Left ventricle myocardium inferior (tissue), 1 donor: ENCODE measurements at places on chromosomes 3 and 15. TPM values are rescaled to one million over a fixed set of nuclear protein-coding genes. Genes with fewer than 3 reads are reported as not detected.
A peak's percentile ranks its signal among the peaks of the same experiment; 100 is the strongest.

- DNase-seq: no peak
Observed at GRCh38 chr3:196774191-196774820, 34.6 kb downstream of the PAK2 start.

DNA sequence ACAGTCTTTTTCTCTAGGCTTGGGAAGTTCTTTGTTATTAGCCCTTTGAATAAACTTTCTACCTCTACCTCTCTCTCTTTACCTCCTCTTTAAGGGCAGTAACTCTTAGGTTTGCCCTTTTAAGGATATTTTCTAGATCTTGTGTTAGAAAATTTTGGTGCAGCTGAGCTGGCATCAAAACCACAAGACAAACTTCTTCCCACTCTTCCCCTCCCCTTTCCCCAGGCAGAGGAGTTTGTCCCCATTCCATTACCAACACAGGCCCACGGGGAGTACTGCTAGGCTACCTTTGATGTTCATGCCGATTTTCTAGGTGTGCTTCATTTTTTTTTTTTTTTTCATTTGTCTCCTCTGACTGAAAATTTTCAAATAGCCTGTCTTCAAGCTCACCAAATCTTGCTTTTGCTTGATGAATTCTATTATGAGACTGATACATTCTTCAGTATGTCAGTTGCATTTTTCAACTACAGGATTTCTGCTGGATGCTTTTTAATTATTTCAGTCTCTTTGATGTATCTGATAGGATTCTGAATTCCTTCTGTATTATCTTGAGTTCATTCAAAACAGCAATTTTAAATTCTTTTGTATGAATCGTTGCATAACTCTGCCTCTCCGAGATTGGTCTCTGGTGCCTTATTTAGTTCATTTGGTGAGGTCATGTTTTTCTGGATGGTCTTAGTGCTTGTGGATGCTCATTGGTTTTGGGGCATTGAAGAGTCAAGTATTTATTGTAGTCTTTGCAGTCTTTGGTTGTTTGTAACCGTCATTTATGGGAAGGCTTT, 112.0 kb downstream of the UBE2E2 start:
- DNase-seq: no peak

DNA sequence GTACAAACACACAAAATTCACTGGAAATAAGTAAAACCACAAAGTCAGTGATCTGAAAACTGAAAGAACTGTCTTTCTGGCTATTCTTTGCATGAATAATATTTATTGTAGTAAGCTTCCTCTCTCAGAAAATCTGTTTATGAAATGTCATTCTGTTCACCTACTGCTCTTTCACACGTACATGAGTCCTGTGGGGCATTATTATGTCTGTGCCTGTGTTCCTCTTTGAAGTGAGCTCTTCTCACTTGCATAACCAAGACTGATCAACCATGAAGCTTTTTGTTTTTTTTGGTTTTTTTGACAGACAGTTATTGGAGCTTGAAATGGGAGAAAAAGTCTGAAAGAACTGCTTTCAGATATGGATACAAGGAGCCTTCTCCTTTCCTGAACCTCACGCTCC, 195.8 kb downstream of the PLCH1 start:
- no peak for DNase-seq

GRCh38 chr15:40590667-40591050, 3.4 kb upstream of the KNL1 start:
- DNase-seq: no peak

DNA sequence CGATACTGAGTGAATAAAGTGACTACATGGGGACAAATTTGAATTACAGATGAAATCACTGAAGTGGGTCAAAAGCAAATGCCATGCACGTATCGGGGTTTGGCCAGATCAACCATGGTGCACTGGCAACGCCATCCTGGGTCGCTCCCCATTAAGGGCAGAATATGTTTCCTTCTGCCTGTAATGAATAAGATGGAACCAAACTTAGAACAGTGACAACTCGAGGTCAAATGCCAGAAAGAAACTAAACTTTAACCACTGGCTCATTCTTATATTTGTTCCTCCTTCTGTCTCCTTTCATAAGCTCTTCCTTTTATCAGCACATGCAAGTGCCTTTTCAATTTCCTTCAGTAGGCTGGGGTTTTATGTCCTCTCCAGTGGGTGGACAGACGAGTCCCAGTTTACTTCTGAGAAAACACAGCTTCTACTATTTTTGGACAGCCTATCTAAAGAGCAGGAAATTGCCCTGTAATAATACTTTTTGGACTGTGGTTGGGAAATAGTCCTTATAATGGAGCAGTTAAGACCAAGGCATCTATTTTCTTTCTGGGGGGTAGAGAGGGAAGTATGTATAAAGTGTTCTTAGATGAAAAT, 61.4 kb downstream of the WHAMM start:
- no peak for DNase-seq

DNA sequence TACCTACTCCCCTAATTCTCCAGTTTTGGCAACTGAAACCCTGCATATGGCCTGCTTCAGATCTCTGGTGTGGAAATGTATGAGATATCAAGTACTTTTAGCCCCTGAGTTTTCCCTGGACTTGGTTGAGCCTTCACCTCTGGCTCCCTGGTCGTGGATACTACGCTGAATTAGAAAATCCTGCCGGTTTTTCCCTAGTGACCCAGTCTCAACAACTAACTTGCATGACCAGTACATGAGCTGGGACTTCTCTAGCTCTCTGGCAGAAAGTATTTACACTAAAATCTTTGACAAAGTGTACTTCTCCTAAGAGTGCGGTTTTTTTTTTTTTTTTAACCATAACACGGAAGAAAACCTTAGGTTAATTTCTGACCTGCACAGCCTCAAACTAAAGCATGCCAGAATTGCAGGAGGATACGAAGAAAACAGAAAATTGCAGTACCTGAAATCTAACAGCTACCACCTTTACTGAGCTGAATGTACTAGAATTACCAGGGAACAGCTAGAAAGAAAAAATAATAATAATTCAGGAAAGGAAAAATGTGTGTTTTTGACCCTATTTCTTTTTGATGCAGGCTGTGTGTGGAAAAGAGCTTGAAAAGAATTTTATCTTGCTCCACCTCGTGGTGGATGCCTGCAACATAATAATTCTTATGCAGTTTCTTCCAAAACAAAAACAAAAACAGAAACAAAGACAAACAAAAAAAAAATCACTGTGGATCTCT, 165.6 kb downstream of the GMNC start:
- no peak for DNase-seq

DNA sequence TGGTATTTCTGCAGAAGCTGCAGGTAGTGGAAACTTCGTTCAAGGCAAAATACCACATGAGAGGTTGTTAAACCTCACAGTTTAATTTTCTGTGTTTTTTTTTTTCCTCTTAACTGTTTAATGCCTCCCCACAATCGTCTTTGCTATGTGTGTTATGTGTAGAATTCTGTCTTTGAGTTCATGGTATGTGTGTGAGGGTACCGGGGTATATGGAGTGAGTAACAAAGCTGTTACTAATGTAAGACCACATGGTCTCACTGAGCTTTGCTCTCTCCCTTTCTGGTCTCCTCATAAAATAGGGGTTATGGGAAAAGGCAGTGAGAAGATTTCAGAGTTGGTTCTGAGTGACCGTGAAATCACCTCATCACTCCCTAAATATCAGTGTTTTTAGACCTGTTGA, 143.6 kb downstream of the USP13 start:
- no peak for DNase-seq

GRCh38 chr3:425079-425478, 228.5 kb downstream of the CHL1 start:
- DNase-seq: no peak

DNA sequence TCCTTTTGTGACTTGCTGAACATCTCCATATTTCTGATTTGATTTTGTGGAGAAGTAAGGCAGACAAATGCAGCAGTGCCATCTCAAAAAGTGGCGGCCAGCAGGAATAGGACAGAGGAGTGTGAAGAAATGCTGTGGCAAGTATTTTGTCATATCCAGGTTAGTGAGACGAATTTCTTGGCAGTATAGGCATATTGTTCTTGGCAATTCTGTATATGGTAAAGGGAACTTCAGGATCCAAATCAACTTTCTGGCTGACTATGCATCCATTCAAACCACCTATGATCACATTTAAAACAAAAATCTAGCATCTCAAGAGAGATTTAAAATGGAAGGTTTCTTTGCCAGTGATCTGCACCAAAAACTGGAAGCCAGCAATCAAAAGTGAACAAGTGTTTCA, 228.0 kb downstream of the DTWD1 start:
- no peak for DNase-seq

DNA sequence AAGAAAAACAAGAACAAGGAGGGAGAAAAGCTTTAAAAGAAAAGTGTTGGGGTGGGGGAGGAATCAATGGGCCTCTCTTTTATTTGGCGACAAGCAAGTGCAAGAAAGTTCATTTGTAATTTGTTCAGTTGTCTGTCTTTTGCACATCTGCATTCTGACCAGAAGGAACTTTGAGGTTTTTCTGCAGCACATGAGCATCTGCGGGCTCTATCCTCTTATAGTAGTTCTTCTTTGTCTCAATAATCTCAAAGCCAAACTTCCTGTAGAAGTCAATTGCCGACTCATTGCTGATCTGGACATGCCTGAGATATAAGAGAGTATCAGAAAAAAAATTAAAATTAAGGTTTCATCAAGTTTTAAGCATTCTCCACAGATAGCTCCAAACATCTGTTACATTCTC, 24.4 kb downstream of the NAA50 start:
- DNase-seq: no peak

- DNase-seq: no peak
Observed at GRCh38 chr3:192923731-192924130, 6.1 kb upstream of the MB21D2 start.

DNA sequence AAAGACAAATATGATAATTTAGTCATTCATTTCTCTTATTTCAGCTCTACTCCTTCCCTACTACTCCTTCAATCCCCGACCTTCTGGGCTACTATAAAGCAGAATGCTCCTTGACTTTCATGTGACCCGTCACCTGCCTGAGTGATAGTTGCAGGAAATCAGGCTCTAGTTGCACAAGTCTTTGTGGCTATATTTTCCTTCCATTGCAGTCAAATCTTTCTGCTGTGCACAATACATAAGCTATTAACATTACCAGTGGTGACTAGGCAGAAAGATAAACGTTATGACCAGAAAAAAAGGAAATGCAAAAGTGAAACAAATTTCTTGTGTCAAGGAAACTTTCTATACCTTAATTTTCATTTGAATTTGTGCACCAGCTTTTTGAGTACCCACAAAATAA, 2.3 kb downstream of the SUCNR1 start:
- DNase-seq: no peak

DNA sequence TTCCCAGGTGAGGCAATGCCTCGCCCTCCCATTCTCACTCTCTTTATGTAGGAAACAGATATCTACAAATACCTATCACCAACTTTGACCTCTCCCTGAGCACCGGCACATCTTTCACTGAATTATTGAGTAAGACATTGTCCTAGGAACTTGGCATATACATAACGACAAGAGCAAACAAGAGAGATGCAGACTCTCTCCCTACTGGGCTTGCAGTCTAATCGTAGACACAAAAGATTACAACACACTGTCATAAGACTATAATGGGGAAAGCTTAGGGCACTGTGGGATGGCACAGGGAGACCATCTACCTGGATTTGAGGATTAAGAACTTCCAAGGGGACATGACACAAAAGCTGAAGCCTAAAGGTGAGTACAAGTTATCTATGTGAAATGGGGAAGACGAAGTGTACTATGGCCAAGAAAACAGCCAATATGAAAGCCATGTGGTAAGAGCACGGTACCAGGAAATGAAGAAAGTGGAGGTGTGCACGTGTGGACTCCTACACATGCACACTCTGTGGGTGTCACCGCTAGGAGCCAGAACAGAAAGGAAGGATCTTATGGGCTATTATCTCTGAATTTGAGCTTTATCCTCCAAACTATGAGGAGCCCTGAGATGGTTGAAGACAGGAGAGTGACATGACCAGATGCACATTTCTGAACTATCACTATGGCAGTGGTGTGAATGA, 218.8 kb upstream of the STRIT1 start:
- DNase-seq: no peak

- DNase-seq: peak; percentile 74
Observed at GRCh38 chr3:138381950-138382715, 33.8 kb downstream of the MRAS start.

DNA sequence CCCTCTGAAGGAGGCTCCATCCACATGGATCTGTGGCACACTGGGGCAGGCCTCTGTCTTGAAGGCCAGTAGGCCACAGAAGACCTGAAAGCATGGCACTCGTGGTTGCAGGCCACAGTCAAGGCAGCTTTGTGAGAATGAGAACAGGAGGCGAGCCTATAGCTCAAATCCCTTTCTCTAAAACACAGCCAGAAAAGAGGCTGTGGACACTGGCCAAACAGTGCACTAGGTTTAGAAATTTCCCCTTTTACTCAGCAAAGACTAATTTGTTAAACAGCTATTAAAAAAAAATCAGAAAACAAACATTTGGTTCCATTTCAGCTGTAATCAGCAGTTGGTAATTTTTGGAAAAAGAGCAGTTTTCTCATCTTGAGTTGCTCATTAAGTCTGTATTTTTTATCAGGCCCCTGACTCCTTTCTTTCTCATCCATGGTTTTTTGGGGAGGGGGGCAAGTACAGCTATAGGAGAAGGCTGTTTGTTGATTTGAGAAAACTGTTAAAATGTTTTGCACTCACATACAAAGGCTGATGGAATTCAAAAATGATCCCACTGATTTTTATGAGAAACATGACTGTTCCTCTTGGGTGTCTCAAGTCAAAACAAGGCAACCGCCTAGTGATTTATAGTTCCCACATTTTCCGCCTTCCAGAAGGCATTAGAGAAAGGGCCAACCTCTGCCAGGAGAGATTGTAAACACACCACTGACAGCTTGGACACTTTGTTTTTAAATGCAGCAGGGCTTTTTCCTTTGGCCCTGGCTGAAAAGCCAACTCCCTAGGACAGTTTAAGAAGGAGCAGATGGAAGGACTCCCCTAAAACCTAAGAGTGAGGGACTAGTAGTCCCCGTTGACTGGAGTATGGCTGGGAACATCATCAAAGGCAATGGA, 28.1 kb downstream of the PARP16 start:
- DNase-seq: no peak

DNA sequence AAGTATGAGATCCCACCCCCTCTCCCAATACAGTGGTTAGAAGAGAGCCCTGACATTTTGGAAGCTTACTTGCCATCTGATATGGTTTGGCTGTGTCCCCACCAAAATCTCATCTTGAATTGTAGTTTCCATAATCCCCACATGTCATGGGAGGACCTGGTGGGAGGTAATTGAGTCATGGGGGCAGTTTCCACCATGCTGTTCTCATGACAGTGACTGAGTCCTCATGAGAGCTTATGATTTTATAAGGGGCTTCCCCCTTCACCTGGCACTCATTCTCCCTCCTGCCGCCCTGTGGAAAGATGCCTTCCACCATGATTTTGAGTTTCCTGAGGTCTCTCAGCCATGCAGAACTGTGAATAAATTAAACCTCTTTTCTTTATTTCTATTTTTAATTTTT, 28.8 kb upstream of the HES1 start:
- DNase-seq: no peak

Gene HCN4
- 21.9 TPM for total RNA-seq

Gene AGBL1
- total RNA-seq: not detected

Gene B3GNT5
- total RNA-seq: 2.1 TPM

Gene SUSD5
- 0.80 TPM for total RNA-seq

Gene STRA6
- not detected for total RNA-seq

Gene ULK3
- total RNA-seq: 34.1 TPM

Gene MAP3K13
- 8.4 TPM for total RNA-seq

Gene IL17RD
- 9.6 TPM for total RNA-seq

Gene GOLGA6B
- total RNA-seq: not detected
